CD4-positive, alpha-beta T cell treated with Interleukin-10 for 1 hour (primary cell): ENCODE measurements at places on chromosomes 7 and 10.
A peak's percentile ranks its signal among the peaks of the same experiment; 100 is the strongest.

- DNase-seq = no peak
These were observed 22.6 kb upstream of the PSAP start for GRCh38 chr10:71873582-71874211.

GRCh38 chr7:149790146-149790548 lies 16.8 kb upstream of the ZNF467 start:
- peak; percentile 27 for DNase-seq

DNA sequence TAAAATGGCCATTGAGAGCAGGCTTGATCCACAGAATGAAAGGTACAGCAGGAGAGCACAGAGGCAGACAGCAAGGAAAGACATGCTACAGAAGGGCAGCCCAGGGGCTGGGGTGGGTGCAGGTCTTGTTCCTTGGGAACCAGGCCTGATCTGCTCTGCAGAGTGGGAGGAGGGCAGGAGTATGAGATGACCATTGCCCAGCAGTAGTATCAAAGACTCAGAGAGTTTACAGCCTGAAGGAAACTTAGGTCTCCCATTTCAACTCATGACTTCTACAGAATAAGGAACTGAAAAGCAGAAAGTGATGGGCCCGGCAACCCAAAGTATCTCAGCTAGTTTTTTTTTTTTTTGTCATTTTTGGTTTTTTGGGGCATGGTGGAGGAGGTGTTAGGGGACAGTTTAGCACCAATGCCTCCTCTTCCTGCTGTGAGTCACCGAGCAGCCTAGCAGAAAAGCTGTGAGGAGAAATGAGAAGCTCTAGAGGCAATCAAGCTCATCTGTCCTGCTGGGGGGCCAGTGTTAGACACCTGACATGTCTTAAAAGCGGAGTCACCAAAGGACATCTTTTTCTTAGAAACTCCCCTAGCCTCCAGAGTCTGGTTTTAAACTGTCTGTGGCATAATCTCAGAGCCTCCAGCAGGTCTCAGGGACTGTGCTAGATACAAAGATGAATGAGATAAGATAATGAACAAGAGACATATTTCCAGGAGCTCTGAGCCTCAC lies 34.3 kb upstream of the HERPUD2 start:
- DNase-seq = peak; percentile 65

GRCh38 chr7:20280475-20281351 lies 50.0 kb upstream of the ITGB8 start:
- no peak for DNase-seq

DNA sequence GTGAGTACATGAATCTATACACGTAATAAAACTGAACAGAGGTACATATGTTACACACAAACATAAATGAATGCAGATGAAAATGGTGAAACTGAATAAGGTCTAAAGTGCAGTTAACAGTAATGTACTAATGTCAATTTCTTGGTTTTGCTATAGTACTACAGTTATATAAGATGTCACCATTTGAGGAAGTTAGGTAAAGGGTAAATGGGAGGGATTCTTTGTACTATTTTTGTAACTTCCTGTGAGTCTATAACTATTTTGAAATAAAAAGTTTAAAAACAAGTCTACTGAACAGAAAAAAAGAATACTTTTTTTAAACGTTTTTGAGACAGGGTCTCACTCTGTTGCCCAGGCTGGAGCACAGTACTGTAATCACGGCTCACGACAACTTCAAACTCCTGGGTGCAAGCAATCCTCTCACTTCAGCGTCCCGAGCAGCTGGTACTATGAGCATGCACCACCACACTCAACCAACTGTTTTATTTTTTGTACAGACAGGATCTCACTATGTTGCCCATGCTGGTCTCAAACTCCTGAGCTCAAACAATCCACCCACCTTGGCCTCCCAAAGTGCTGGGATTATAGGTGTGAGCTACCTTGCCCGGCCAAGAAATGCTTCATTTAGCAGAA lies 71.5 kb downstream of the WAPL start:
- no peak for DNase-seq

- no peak for DNase-seq
These were observed 77.4 kb downstream of the DLG5 start for GRCh38 chr10:77849039-77849664.

DNA sequence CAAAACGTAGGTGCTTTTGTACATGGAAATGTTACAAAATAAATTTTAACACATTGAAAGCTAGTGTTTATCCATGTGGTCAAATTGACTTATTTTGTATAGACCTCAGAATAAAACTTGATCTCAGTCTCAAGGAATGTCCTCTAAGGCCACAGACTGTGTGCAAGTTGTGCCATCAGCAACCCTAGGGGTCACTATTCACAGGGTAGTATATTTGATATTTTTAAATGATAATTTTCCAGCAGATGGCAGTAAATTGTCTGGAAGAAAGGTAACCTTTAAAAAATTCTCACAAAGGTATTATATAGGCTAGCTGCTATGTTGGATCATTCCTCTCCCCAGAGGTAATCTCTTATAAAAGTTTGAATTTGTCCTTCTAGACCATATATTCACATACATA lies 12.9 kb upstream of the SNX10 start:
- DNase-seq = peak; percentile 52

GRCh38 chr10:110074758-110075671 lies 67.2 kb downstream of the ADD3 start:
- DNase-seq = no peak

DNA sequence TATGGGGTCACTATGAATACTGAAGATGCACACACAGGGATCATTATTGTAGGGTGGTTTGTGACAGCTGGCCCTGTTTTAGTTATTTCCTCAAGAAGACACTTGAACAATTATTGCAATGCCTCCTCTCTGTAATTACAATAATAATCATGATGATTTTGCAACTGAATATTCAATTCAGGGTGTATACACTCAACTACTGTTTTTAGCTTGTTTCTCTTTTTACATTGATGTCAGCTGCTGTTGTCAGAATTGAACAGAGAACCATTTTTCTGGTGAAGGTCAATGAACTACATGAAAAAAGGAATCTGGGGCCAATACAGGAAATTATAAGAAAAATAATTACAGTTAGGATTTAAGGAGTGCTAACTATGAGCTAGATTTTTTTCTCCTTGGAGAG lies 28.6 kb upstream of the MKLN1 start:
- no peak for DNase-seq

DNA sequence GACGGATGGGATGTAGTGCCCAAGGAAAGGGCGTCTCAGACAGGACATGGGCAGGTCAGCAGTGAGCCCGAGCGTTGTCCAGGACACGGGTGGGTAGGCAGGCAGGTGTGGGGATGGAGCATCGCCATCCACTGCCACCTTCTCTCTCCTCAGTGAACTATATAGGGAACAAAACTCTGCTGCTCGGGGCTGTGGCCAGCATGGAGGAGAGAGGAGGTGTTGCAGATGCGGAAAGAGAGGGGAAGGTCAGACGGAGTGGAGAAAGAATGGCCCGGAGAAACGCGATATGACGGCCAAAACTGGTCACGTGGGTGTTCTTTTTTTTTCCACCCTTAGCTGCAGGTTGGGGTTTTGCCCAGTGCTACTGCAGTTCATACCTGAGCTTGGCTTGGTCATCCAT lies 71.2 kb downstream of the GRID1 start:
- DNase-seq = no peak

DNA sequence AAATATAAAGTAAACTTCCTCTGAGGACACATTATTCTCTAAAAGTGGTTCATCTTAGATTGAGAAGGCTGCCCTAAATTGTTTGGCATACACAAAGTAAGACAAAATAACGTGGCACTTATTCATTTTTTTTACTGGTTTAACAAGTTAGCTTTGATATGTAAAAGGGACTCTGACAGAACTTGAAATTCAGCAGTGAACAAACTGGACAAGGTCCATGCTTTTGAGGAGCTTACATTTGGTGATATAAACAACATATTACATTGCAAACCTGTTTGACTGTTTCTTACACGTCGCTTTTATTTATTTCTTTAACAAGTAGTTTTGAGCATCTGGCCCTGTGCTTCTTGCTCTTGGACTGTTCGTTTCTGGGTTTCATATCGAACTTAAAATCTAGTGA lies 253.1 kb upstream of the POM121L12 start:
- DNase-seq = no peak

DNA sequence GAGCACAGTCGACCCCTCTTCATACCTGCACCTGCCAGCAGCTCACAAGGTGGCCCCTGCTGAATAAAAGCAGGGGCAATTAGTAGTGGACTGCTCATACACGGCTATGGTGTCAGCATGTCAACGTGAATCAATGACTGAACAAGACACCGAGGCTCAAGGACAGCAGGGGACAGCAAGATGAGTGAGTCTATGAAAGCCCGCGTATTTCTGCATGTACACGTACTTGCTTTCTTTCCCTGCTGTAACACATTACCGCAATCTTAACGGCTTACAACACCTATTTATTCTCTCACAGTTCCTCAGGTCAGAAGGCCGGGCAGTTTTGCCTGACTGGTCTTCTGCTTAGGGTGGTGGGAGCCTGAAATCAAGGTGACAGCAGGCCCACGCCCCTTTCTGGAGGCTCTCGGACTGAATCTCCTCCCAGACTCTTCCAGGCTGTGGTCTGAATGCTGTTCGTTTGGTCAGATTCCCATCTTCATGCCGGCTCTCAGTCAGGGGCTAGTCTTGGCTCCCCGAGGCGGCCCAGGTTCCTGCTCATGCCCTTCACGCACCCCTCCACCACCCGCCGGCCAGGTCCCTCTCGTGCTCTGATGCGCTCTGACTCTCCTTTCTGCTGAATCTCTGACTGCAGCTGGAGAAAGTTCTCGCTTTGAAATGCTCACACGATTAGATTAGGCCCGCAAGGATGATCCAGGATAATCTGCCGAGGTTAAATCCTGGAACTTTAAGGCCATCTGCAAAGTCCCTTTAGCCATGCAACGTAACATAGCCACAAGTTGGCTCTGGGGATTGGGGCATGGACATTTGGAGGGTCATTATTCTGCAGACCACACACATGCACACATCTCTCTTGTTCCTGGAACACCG lies 7.8 kb upstream of the PPP2R2D start:
- no peak for DNase-seq

GRCh38 chr7:67438198-67438882 lies 441.7 kb downstream of the TYW1 start:
- DNase-seq = no peak

GRCh38 chr10:6891924-6892323 lies 311.8 kb upstream of the PRKCQ start:
- DNase-seq = no peak

- peak; percentile 72 for DNase-seq
These were observed 55.1 kb downstream of the CYCS start for GRCh38 chr7:25069900-25070443.

GRCh38 chr10:2989292-2989947 lies 77.9 kb upstream of the PFKP start:
- no peak for DNase-seq

GRCh38 chr10:59395984-59396383 lies 33.6 kb upstream of the FAM13C start:
- no peak for DNase-seq

DNA sequence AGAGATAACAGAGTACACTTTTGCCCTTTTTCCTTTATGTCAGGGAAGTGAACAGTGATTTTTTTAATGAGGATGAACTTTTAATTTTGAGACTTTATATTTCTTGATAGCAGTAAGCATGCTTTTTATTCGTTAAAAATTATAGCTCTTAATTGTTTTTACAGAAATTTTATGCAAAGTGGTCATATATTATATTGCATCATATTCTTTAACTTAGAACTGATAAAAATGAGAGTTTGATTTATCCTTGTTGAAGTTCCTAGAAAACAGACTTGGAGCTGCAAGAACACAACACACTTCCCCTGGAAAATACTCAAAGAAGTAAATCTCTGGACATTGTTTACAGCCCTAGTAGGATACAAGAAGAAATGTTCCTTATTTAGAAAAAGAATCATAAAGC lies 21.2 kb upstream of the MINDY3 start:
- no peak for DNase-seq

DNA sequence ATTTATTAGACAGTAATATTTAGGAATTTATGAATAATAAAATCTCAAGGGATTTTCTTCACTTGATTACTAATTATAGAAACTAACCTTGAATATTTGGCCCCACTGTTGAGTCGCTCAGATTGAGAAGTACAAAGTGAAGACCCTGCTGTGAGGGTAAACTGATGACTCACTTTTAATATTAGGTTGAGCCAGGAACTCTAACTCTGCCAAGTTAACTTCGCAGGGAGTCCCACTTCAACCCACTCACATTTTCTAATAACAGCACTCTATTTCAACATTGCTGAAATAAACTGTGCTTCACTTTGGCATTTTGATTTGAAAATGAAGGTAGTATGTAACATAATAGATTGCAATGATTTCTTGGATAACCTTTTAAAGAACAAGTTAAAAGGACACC lies 200.7 kb downstream of the POLR1F start:
- no peak for DNase-seq

GRCh38 chr10:34959786-34960185 lies 130.4 kb downstream of the CUL2 start:
- DNase-seq = no peak

- peak; percentile 57 for DNase-seq
These were observed 97.0 kb downstream of the TPK1 start for GRCh38 chr7:144738708-144739314.

DNA sequence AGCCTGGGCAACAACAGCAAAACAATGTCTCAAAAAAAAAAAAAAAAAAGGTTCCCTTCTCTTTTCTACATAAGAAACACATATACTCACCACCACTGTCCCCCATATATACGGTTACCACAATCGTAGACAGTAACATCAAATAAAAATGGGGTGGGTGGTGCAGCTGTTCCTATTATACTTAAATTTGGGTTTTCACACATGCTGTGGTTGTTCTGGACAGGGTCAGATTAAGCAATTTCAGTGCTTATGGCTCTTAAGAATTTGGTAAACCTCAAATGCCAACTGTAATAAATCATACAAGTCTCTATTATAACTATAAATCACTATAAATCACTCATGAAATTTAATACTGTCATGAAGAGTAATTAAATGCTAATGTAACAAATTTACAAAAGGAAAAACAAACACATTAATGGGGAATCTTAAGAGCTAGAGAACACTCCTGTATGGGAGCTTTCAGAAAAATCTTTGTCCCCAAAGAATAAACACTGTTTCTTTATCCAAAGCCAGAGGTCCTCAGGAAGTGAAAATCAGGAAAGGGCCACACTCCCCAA lies 143.6 kb downstream of the GLI3 start:
- no peak for DNase-seq

DNA sequence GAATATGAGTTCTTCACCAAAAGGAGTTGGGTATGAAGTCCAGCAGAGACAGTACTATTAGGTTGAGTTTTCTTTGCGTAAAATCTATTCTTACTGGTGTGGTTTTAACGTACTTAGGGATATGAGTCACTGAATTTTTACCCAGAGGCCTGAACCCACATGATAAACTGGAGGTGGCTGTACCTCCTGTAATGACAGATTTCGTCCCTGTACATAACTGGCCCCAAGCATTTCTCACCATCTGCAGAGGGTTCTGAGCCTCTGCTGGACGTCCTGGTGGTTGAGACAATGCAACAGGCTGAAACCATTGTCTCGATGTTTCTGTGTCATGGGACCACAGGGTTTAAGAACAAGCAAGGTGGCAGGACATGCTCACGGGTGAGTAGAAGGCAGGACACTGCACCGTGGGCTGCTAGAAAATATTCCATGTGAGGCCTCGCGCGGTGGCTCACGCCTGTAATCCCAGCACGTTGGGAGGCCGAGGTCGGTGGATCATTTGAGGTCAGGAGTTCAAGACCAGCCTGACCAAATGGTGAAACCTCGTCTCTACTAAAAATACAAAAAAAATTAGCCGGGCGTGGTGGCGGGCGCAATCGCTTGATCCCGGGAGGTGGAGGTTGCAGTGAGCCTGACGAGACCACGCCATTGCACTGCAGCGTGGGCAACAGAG lies 233.9 kb downstream of the DNAJB6 start:
- no peak for DNase-seq

GRCh38 chr7:55432939-55433784 lies 68.0 kb downstream of the LANCL2 start:
- DNase-seq = peak; percentile 49
